Nucleus accumbens (tissue), 56 donors: ENCODE measurements at places on chromosomes 12 and 14.

DNA sequence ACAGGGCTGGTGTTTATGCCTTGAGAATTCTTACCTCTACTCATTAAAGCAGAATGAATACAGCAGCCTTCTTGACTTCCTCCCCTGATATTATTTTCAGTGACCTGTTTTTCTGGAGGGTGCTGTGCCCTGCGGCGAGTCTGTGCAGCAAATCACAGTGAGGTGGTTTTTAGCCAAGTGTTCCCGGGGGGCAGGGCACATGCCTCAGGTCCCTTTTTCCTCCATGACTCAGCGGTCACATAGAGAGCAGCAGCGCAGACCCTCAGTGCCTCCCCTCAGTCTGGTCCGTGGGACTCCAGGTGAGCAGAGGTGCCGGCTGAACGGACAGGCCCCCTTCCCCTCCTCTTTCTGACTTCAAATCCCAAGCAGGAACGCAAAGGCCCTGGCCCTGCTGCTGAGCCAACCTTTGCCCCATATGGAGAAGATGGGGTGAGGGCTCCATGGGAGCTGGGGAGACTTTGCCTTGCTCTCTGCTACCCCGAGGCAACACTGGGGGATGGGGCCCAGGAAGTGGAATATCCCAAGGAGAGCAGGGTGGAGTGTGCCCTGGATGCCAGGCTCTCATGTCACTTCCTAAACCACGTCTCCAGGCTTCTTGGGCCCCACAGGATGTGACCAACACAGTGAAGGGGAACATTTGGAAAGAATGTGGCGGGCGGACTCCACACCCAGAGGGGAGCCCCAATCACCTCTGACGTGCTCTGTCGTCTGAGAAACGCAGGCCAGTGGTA lies 90.0 kb downstream of the DHRS2 start:
- no peak for DNase-seq

DNA sequence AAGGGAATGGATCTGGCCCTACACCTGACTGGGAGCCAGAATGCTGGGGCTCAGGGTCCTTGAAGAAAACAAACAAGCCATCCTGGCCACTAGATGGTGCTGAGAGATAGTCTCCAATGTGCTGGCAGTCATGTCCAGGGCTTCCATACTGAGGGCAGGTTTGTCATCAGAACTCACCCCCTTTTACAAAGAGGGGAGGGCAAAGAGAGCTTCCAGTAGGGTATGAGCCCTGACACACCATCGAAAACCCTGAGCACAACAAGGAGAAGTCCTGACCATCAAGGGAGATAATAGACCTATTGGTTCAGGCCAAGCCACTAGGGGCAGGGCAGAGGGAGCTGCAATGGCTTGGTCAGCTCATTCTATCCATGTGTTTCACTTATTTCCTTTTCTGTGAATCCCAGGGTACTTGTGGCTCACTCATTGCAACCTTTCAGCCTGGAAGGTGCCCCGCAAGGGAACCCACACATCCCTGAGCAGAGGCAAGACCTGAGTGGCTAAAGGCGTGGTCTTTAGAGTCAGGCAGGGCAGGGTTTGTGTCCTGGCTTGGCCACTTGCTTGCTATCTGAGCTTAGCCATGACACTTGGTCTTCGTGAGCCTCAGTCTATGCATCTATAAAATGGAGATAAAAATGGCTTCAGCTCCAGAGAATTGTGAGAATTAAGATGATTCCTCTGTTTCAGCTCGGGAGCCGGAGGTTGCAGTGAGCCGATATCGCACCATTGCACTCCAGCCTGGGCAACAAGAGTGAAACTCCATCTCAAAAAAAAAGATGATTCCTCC lies 6.2 kb upstream of the PLEKHH1 start:
- peak; percentile 39 for DNase-seq

GRCh38 chr12:122423258-122424165 lies 1.0 kb upstream of the CLIP1 start:
- DNase-seq = peak; percentile 26

DNA sequence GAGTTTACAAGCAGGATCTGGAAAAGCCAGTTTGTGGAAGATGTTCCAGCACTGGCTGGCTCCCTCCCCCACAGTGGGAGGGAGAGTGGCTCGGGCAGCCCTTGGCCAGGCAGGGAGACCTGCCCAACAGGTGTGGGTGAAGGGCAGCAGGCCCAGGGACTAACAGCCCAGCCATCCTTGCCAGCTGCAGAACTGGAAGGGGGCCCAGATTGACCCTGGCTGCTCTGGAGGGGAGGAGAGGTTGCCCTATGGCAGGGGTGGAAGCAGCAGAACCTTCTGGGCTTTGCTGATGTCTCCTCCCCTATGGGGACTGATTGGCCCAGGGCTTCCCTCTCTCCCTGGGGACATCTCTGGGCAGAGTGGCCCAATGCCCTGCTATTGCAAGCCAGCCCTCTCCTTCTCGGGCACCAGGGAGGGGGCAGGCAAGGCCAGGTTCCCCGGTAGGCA lies 20.5 kb downstream of the IRF2BPL start:
- DNase-seq = no peak

DNA sequence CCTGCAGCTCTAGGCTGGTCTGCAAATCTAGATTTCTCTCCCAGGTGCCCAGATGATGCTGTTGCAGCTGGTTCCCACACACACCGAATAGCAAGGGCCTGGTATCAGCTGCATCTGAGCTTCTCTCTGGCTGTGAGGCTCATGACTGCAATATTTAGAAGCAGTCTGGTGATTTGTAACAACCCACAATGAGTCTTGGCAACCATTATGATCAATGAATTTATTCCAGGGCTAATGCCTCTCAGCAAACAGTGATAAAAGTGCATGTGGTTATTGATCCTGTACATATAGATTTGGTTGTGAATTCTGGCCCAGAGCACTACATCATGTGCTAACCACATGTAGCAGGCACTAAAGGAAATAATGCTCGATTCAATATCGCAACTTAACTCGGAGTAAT lies 114.3 kb downstream of the ASCL4 start:
- no peak for DNase-seq

DNA sequence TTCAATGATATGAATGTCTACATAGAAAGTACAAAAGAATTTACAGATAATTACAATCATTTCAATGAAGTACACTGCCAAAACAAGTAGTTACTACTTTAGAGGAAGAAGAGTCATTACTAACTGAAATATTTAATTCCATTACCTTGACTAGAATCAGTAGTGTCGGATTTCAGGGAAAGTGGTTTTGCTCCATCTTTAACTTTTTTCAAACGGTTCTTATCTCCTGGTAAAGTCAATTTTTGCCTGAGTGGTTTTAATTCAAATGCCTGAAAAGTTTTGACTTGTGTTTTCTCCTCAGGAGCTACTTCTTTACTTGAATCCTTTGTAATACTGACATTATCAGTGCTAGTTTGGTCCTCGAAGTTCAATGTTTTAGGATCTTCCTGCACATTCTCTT lies 6.9 kb downstream of the ZFC3H1 start:
- no peak for DNase-seq
